ENCODE measurements at places on chromosomes 3 and 15.

GRCh38 chr3:141110322-141110721, 59.2 kb downstream of the SPSB4 start:
- peak; percentile 6 for DNase-seq

- DNase-seq = peak; percentile 81
Measured at GRCh38 chr3:48130321-48130904, 57.8 kb downstream of the CDC25A start.

- no peak for DNase-seq
Measured at GRCh38 chr3:145776782-145777408, 384.1 kb downstream of the PLOD2 start.

GRCh38 chr15:62306851-62307504, 141.9 kb upstream of the C2CD4B start:
- no peak for DNase-seq

GRCh38 chr3:16936676-16937230, 52.0 kb downstream of the PLCL2 start:
- no peak for DNase-seq

- DNase-seq = no peak
Measured at GRCh38 chr15:91484141-91484540, 369.4 kb upstream of the SLCO3A1 start.

- no peak for DNase-seq
Measured at GRCh38 chr3:189272500-189273119, 100.8 kb downstream of the TPRG1 start.

DNA sequence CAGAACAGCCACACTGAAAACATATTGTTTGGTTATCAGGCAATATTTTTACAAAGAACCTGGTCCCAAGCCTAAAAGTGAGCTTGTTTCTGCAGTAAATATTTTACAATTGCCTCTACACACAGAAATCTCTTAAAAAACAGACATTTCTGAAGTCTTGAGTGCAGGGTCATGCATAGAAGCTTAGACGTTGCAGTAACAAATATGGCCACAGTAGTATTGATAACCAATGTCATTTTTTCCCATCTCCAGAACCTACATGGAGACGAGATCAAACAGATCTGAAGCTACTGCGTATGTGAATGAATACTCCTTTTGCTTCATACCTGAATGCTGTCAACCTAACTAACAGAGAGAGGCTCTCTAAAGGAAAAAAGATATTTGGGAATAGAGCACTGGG, 19.6 kb upstream of the ARL8B start:
- DNase-seq = no peak

- no peak for DNase-seq
Measured at GRCh38 chr3:192920411-192920810, 2.8 kb upstream of the MB21D2 start.

- no peak for DNase-seq
Measured at GRCh38 chr15:35834866-35835265, 288.9 kb upstream of the DPH6 start.

DNA sequence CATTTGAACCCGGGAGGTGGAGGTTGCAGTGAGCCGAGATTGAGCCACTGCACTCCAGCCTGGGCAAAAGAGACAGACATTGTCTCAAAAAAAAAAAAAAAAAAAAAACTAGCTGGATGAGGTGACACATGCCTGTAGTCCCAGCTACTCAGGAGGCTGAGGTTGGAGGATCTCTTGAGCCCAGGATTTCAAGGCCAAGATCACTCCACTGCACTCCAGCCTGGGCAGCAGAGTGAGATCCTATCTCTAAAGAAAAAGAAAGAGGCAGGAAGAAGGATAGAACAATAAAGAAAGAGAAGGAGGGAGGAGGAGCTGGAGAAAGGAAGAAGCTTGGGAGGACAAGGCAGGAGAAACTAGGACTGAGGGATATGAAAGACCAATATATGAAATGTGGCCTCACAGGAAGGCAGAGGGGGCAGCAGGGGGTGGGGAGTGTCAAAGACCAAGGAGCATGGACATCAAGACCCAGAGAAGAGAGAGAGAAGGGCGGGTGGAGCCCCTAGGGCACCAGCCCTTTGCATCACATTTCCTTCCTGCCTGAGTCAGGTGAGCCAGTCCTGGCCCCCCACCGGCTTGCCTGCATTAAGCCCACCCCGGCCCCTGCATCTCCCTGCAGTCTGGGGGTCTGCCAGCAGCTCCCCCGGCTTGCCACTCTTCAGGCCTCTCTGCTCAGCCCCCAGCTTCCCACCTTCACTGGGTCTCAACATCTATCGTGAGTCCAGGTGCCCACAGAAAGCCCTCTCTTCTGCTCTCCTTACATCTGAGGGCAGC, 11.5 kb downstream of the IGDCC3 start:
- DNase-seq = no peak

DNA sequence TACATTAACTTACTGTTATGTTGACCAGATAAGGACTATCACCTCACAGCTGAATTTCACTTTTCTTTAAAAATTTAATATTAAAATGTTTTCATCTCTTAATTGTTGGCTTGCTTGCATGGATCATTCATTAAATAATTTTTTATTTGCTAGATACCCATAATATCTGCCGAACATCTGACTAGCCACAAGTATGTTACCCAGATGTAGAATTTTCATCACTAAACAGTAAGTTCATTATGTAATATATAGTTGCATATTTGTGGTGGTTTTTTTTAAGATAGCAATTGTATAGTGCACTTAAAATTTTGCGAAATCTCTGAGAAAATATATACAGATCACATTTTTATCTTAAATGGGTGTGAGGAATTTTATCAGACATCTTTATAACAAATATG, 190.4 kb downstream of the MBNL1 start:
- no peak for DNase-seq

DNA sequence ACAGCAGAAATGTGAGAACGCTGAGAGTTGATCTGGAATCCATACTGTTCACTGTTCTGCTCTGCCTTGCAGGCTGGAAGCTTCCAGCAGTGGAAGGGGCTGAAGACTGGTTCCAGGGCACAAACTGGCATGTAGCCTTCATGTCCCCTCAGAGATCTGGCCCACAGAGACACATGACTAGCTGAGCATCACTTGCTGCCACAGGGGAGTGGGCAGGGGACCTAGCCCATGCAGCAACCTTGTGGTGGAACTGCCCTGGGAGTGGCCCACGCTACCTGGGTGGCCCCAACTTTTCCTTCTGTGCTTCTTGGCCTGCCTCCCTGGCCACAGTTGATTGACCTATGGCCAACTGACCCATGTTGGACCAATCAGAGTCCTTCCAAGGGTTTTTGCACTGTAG, 98.1 kb downstream of the TPRA1 start:
- peak; percentile 31 for DNase-seq

- no peak for DNase-seq
Measured at GRCh38 chr3:4722103-4722502, 229.0 kb downstream of the ITPR1 start.

DNA sequence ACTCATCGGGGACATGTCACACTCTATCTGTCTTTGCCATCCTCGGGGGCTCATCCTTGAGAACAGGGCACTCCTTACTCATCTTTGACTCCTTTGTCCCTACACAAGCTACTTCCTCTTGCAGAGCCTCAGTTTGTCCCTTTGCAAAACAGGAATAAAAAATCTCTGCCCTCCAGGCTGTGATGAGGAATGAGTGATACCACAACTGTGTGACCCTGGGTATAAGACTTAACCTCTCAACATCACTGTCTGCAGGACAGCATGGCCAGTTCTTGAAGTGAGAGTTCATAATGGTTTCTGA, 48.5 kb downstream of the IQSEC1 start:
- no peak for DNase-seq

DNA sequence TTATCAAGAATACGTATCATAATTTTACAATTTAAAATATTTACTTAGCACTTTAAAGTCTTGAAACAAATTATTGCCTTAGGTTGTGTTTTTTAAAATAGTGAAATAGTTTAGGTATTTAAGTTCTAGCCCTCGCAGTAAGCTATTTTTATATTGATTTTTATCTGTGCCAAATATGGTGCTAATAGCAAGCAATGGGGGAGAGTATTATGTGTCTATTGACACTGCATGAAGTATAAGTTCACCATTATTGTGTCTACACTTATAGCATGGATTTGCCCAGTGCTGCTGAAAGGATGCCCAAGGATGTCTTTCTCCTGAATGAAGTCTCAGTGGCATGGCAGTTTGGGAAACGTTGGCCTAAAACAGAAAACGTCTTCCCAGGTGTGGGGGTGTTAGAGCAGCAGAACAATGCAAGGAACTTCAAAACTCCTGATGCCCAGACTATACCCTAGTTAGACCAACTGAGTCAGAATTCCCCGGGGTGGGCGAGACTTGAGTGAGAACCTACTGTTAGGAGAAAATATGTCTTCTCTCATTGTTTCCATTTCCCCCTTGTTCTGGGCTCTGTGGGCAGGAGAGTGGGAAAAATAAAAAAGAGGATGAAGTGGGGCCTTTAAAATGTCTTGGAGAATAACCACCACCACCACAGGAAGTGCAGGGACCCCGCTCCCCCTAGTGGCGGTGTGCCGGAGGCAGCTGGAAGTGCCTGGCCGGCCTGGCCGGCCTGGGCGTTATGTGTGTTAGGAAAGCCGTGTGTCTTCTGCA, 104.2 kb upstream of the SLC7A14 start:
- DNase-seq = peak; percentile 81

GRCh38 chr3:123400169-123400568, 48.7 kb downstream of the ADCY5 start:
- no peak for DNase-seq

DNA sequence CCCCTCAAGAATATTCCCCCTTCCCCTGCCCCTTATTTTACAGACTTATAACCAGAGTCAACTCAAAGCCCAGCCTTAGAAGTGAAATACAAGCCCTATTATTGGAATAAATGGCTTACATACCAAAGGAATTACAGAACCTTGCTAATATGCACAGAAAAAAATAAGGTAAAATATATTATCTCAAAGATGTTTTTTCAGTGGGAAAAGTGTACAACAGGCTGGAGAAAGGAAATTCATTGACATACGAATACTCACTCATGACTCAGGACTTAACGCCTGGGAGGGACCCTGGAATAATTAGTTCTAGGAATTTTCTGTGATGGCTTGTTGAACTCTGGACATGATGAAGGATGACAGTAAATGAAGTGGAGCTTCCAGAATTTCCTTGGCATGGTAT, 27.0 kb downstream of the ARL14 start:
- no peak for DNase-seq

DNA sequence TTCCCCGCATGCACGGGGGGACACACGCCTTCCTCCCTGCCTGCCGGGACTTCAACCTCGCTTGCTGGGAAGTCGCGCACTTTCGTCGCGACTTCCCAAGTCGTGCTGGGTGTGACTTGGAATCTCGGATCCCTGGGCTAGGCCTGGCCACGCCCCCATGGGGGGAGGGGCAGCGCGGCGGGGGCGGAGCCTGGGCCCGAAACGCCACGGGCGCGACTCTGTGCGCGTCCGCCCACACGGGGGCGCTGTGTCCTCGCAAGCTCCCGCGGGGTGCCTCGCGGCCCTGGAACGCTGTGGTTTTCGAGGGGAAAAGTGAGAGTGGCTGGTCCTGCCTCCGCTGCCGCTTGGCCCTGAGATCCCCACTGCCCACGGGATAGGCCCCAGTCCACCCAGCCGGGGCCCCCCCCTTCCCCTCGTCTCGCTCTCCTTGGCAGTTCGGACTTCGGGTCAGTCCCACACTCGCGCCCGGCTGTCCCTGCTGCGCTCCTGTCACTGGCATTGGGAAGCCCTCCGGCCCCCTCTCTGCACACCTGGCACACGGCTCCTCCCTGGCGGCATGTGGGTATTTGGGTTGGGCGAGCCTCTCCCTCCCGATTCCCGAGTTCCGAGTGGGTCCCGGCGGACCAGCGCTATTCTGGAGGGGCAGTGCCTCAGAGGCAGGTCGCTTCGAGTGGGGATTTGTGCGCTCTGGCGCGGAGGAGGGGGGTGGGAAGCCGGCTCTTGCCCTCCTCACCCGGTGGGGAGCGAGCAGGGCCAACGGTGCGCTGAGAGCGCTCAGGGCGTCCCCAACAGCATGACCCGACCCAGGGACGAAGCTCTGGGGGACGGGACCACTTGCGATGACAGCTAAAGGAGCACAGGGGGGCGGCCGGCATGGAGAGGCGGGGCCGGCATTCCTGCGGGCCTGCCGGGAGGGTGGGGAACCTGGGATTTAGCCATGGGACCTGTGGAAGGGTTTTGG, 23.6 kb downstream of the SEC61A1 start:
- peak; percentile 90 for DNase-seq

All from suprapubic skin (tissue), 4 donors.